ENCODE measurements at places on chromosomes 1 and 21.
A peak's percentile ranks its signal among the peaks of the same experiment; 100 is the strongest.

- peaks cover 2% of the 10 kb centered on the region for H3K27me3 ChIP-seq
- H3K4me3 ChIP-seq, result no peak overlapping the region
- DNase-seq, result no peak
- H3K36me3 ChIP-seq, result no peaks in the 10 kb centered on the region
These were observed 41.1 kb downstream of the COLGALT2 start for GRCh38 chr1:183996396-183996795.

DNA sequence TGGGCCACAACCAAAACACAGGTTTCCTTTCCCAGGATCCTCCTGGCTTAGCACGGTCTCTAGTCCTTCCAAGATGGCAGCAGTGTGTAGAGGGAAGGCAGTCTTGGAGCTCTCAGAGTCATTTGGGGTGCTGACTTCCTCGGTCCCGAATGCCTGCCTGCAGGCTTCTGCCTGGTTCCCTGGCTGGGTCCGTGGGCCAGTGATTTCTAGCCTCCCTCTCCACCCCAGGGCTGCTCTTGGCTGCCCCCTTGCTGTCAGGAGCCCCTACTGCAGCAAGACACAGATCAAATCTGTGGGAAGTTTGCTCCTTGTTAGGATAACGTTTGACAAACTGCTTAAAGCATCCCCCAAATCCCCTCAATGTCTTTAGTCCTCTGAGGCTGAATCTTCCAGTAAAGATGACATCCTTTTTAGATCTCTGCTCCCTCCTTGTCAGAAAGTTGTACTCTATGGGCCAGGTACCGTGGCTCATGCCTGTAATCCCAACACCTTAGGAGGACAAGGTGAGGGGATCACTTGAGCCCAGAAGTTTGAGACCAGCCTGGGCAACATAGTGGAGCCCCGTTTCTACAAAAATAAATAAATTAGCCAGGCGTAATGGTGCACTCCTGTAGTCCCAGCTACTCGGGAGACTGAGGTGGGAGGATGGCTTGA is 272.5 kb downstream of the RRAGC start:
- peak; percentile 17 for DNase-seq
- peaks cover 3% of the 10 kb centered on the region for H3K4me1 ChIP-seq
- no peaks in the 10 kb centered on the region for H3K36me3 ChIP-seq
- H3K4me3 ChIP-seq, result no peak overlapping the region
- H3K27ac ChIP-seq, result no peak overlapping the region

- H3K4me1 ChIP-seq, result no peaks in the 10 kb centered on the region
- H3K27ac ChIP-seq, result no peak overlapping the region
- H3K4me3 ChIP-seq, result no peak overlapping the region
- no peaks in the 10 kb centered on the region for H3K27me3 ChIP-seq
- H3K36me3 ChIP-seq, result no peaks in the 10 kb centered on the region
These were observed 195.2 kb downstream of the FCRL5 start for GRCh38 chr1:157357111-157357510.

GRCh38 chr1:156372265-156372586 is 3.2 kb downstream of the RHBG start:
- no peak for DNase-seq
- H3K27ac ChIP-seq, result no peak overlapping the region
- no peaks in the 10 kb centered on the region for H3K36me3 ChIP-seq
- no peaks in the 10 kb centered on the region for H3K4me1 ChIP-seq

DNA sequence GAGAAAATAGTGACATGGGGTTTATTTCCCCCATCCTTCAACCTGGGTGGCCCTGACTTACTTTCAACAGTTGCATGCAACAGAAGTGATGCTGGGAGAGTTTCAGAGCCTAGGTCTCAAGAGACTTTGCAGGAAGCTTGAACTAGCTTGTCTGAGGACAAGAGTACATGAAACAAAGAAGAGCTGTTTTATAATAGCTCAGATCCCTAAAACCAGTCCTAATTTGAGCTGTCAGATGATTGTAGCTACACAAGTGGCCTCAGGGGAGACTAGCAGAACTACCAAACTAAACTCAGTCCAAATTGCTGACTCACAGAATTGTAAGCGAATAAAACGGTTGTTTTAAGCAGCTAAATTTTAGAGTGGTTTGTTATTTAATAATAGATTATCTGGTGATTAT is 17.1 kb downstream of the RC3H1 start:
- no peak overlapping the region for H3K4me3 ChIP-seq
- no peaks in the 10 kb centered on the region for H3K27me3 ChIP-seq
- DNase-seq, result peak; percentile 83
- no peaks in the 10 kb centered on the region for H3K36me3 ChIP-seq
- peaks cover 10% of the 10 kb centered on the region for H3K4me1 ChIP-seq
- peak overlapping the region; percentile 54 for H3K27ac ChIP-seq

- H3K4me1 ChIP-seq, result no peaks in the 10 kb centered on the region
- no peaks in the 10 kb centered on the region for H3K36me3 ChIP-seq
- H3K4me3 ChIP-seq, result no peak overlapping the region
- DNase-seq, result no peak
These were observed 42.7 kb downstream of the EBNA1BP2 start for GRCh38 chr1:43129426-43129825.

- DNase-seq, result no peak
- no peaks in the 10 kb centered on the region for H3K4me1 ChIP-seq
- peaks cover 4% of the 10 kb centered on the region for H3K27me3 ChIP-seq
- no peak overlapping the region for H3K27ac ChIP-seq
These were observed 5.1 kb upstream of the NAV1 start for GRCh38 chr1:201533836-201534235.

DNA sequence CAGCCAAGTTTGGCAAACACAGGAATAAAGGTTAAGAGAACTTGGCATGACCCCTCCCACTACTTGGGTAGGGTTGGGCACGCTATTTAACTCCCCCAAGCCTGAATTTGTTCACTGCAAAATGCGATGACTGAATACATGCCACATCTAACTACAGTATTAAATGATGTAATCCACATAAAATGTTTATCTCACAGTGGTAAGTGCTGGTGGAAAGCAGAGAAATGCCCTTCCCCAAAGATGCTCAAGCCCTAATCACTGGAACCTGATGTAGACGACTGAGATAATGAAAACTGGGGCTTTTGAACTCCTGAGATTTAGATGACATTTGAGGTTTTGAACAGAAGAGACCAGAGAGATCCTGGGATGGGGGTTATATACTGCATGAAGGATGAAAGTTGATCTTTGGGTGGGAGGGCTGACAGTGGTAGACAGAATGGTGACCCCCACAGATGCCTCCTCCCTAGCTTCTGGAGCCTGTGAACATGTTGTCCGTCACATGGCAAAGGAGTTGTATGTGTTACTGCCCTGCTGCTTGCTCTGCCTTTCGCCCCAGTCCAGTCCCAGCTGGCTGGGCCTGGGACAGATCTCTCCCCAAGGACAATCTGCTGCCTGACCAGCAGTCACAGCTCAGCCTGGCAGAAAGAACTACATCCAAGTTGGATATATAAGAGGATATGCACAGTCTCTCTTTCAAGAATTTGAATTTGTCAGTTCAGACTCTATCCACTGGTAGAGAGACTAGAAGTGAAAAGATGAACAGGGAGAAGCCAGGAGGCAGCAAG is 120.9 kb downstream of the DAB1 start:
- H3K36me3 ChIP-seq, result no peaks in the 10 kb centered on the region
- no peak overlapping the region for H3K27ac ChIP-seq
- DNase-seq, result no peak
- no peak overlapping the region for H3K4me3 ChIP-seq
- H3K4me1 ChIP-seq, result no peaks in the 10 kb centered on the region

- DNase-seq, result no peak
- H3K4me3 ChIP-seq, result no peak overlapping the region
- H3K36me3 ChIP-seq, result no peaks in the 10 kb centered on the region
- no peak overlapping the region for H3K27ac ChIP-seq
- no peaks in the 10 kb centered on the region for H3K27me3 ChIP-seq
- H3K4me1 ChIP-seq, result no peaks in the 10 kb centered on the region
These were observed 30.2 kb upstream of the VPS26C start for GRCh38 chr21:37297364-37297763.

DNA sequence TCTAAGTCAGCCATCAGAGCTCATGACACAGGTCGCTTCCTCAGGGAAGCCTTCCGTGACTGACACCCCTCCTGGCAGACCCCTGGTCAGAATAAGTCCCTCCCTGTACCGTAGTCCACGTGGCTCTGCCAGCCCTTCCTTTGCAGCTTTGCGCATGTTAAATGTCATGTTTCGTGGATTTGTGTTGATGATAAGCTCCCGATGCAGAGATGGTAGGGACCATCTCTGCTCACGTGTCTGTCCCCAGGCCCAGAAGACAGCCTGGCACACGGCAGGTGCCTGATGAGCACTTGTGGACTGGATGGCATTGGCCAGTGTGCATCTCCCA is 75.9 kb downstream of the DHRS3 start:
- H3K36me3 ChIP-seq, result no peaks in the 10 kb centered on the region
- no peak overlapping the region for H3K27ac ChIP-seq
- no peak overlapping the region for H3K4me3 ChIP-seq
- no peak for DNase-seq

DNA sequence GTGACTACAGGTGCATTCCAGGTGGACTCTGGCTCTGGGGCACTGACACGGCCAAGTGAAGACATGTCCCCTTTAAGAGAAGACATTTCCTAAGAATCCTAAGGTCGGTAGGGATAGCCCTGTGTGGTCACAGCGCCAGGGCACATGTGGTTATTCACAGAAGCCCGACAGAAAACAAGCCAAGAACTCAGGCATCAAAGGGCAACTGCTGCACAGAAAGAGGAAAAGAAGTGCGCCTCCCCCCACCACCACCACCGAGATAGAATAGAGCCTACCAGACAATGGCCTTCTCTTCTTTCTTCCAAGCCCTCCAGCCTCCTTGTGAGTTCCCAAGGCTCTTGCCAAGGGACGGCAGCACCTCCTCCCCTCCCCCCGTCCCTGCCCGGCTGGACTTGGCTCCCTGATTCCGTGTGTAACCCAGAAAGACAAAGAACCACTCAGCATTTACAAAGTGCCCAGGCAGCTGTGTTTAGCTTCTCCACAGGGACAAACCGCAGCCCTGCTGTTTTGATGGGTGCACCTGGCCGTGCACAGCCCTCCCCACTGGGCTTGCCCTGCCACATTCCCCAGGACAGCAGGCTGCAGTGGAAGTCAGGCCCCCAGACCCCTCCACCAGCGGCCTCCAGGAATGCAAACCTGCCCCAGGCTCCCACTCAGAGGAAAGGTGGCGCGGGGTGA is 30.2 kb downstream of the TMPRSS2 start:
- DNase-seq, result no peak
- no peaks in the 10 kb centered on the region for H3K27me3 ChIP-seq
- H3K27ac ChIP-seq, result no peak overlapping the region
- H3K4me3 ChIP-seq, result no peak overlapping the region
- 0 out of 2 replicates have a peak, but pooled peaks cover 3% of the 10 kb centered on the region for H3K4me1 ChIP-seq

DNA sequence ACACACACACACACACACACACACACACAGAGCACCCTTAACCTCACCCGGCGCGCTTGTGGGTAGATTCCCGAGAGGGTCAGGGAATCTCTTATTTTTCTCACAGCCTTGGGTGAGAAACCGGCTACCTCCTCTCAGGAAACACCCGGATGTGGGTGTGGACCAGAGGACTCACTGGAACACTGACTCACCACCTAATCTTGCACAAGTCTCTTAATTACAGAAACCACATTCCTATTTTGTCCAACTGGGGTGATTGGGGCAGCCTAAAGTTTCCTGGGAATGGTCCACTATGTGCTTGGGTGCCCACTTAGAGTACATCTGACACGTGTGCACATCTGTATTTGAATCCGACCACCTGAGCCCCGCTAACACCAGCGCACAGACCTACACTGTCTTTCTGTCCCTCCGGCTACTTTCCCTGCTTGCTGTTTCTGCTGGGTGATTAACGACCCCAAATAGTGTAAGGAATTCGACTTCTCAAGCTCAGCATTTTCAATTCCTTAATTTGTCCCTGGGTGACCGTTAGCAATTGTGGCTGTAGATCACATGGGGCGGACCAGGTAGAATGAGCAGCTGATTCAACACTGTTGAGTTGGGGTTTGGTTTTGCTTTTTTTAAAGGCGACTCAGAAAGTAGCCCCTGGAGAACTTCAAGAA is 14.0 kb upstream of the TBX15 start:
- H3K4me3 ChIP-seq, result no peak overlapping the region
- H3K36me3 ChIP-seq, result no peaks in the 10 kb centered on the region
- no peaks in the 10 kb centered on the region for H3K4me1 ChIP-seq
- DNase-seq, result no peak

GRCh38 chr1:205523261-205523890 is 18.9 kb downstream of the CDK18 start:
- H3K27me3 ChIP-seq, result no peaks in the 10 kb centered on the region
- no peak for DNase-seq
- no peaks in the 10 kb centered on the region for H3K4me1 ChIP-seq
- H3K36me3 ChIP-seq, result no peaks in the 10 kb centered on the region
- no peak overlapping the region for H3K27ac ChIP-seq

- H3K36me3 ChIP-seq, result no peaks in the 10 kb centered on the region
- no peak overlapping the region for H3K4me3 ChIP-seq
- no peaks in the 10 kb centered on the region for H3K4me1 ChIP-seq
- no peaks in the 10 kb centered on the region for H3K27me3 ChIP-seq
These were observed 17.4 kb upstream of the ENAH start for GRCh38 chr1:225670356-225670755.

- peaks cover 10% of the 10 kb centered on the region for H3K27me3 ChIP-seq
- no peaks in the 10 kb centered on the region for H3K4me1 ChIP-seq
- H3K27ac ChIP-seq, result no peak overlapping the region
- no peaks in the 10 kb centered on the region for H3K36me3 ChIP-seq
- DNase-seq, result no peak
These were observed 856 bp downstream of the AVPR1B start for GRCh38 chr1:206116191-206116872.

GRCh38 chr1:66571789-66572188 is 37.8 kb downstream of the SGIP1 start:
- DNase-seq, result no peak
- no peaks in the 10 kb centered on the region for H3K27me3 ChIP-seq
- H3K4me1 ChIP-seq, result no peaks in the 10 kb centered on the region
- no peaks in the 10 kb centered on the region for H3K36me3 ChIP-seq

- no peak for DNase-seq
- no peaks in the 10 kb centered on the region for H3K27me3 ChIP-seq
- no peak overlapping the region for H3K27ac ChIP-seq
- no peak overlapping the region for H3K4me3 ChIP-seq
- no peaks in the 10 kb centered on the region for H3K4me1 ChIP-seq
These were observed 10.3 kb downstream of the INSRR start for GRCh38 chr1:156848461-156849150.

GRCh38 chr1:243343970-243344937 is 88.4 kb downstream of the SDCCAG8 start:
- peaks cover 3% of the 10 kb centered on the region for H3K36me3 ChIP-seq
- H3K27me3 ChIP-seq, result no peaks in the 10 kb centered on the region
- peak; percentile 20 for DNase-seq
- no peaks in the 10 kb centered on the region for H3K4me1 ChIP-seq

- DNase-seq, result no peak
- no peak overlapping the region for H3K4me3 ChIP-seq
- H3K27me3 ChIP-seq, result no peaks in the 10 kb centered on the region
- no peaks in the 10 kb centered on the region for H3K4me1 ChIP-seq
- H3K27ac ChIP-seq, result no peak overlapping the region
These were observed 299.2 kb downstream of the PBX1 start for GRCh38 chr1:164858096-164858632.

GRCh38 chr1:234504969-234505768 is 26.2 kb upstream of the TARBP1 start:
- H3K36me3 ChIP-seq, result no peaks in the 10 kb centered on the region
- no peak for DNase-seq
- H3K4me3 ChIP-seq, result no peak overlapping the region
- no peaks in the 10 kb centered on the region for H3K27me3 ChIP-seq

GRCh38 chr1:159866905-159867663 is 4.6 kb upstream of the VSIG8 start:
- H3K27ac ChIP-seq, result no peak overlapping the region
- no peak for DNase-seq
- H3K4me1 ChIP-seq, result no peaks in the 10 kb centered on the region

GRCh38 chr1:7646981-7647901 is 123.9 kb upstream of the VAMP3 start:
- H3K36me3 ChIP-seq, result no peaks in the 10 kb centered on the region
- H3K27ac ChIP-seq, result no peak overlapping the region
- no peak overlapping the region for H3K4me3 ChIP-seq
- no peak for DNase-seq
- no peaks in the 10 kb centered on the region for H3K27me3 ChIP-seq
